ENCODE measurements at places on chromosomes 6 and 20.
A peak's percentile ranks its signal among the peaks of the same experiment; 100 is the strongest.

GRCh38 chr6:41191569-41191968 lies 9.4 kb downstream of the TREML2 start:
- DNase-seq, result peak; percentile 41

DNA sequence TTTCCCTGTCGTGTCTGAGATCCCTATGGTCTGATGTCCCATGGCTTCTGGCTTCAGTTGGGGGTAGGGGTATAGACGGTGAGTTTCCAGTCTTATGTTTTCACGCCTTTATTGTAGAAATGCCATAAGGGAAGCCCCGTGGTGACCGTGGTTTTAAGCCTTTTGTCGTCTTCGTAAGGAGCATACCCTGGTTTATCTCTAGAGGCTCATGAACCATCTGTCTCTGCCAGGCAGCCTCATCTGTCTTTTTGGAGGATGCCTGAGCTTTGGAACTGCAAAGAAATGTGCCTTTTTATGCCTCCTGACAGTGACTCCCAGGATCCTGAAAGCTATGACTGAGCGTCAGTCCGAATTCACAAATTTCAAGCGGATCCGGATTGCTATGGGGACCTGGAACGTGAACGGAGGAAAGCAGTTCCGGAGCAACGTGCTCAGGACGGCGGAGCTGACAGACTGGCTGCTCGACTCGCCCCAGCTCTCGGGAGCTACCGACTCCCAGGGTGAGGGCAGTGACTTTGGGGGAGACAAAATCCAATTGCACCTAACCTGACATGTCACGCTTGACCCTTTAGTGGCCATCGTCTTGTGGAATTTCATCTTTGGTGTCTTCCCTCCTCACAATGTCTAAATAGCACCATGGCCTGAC lies 84.6 kb downstream of the SYNJ2 start:
- no peak for DNase-seq

DNA sequence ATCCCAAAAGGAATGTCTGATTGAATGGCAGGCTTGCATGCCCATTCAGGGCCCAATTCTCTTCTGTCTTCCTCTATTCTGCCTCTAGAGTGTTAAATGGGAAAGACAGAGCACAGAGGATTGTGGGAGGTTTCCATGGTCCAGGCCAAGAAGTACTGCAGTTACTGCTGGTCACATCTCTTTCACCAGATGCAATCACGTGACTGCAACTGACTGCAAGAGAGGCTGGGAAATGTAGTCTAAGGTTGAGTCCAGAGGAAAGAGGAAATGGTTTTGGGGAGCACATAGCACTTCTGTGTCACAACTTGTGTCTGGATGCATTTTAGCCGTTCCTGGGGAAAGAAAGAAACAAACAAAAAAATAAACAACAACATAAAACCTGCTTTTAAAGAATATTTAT lies 336.4 kb upstream of the BTBD3 start:
- no peak for DNase-seq

DNA sequence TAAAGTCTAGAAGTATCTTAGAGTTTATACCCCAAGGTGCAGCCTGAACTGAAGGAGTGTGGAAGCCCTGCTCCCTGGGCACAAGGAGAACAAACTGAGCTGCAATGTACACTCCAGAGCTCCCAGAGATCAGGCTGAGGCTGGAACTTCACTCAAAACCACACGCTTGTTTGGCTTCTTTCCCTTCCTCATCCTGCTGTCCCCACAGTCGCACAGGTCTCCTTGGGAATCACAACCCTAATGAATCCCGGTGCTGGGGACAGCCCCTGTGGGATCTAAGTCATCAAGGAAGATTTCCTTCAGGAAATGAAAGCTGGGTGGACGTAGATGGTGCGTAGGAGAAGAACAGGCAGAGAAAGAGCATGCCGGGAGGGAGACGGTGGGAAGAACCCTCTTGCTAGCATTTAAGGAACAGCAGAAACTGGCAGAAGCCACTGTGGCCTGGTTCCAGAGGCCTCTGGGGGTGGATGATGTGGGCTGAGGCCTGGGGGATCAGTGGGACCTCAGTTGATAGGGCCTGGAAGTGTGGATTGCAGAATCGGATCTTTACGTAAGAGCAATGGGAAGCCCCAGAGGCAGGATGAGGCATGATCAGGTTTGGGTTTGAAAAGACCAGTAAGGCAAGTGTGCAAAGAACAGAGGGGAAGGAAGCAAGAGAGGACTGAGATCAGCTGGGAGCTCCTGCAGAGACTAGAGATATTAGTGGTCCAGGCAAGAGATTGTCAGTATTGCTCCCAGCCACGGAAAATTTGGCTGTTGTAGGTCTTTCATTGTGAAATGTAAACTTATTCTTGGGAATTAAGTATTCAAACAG lies 21.4 kb downstream of the CYP24A1 start:
- no peak for DNase-seq

- DNase-seq, result no peak
Measured at GRCh38 chr6:6368684-6369052, 48.2 kb upstream of the F13A1 start.

GRCh38 chr6:107064579-107065065 lies 36.6 kb downstream of the MTRES1 start:
- DNase-seq, result no peak

- no peak for DNase-seq
Measured at GRCh38 chr20:22908944-22909343, 126.2 kb upstream of the SSTR4 start.

- DNase-seq, result no peak
Measured at GRCh38 chr20:48202334-48203113, 417.2 kb upstream of the SULF2 start.

DNA sequence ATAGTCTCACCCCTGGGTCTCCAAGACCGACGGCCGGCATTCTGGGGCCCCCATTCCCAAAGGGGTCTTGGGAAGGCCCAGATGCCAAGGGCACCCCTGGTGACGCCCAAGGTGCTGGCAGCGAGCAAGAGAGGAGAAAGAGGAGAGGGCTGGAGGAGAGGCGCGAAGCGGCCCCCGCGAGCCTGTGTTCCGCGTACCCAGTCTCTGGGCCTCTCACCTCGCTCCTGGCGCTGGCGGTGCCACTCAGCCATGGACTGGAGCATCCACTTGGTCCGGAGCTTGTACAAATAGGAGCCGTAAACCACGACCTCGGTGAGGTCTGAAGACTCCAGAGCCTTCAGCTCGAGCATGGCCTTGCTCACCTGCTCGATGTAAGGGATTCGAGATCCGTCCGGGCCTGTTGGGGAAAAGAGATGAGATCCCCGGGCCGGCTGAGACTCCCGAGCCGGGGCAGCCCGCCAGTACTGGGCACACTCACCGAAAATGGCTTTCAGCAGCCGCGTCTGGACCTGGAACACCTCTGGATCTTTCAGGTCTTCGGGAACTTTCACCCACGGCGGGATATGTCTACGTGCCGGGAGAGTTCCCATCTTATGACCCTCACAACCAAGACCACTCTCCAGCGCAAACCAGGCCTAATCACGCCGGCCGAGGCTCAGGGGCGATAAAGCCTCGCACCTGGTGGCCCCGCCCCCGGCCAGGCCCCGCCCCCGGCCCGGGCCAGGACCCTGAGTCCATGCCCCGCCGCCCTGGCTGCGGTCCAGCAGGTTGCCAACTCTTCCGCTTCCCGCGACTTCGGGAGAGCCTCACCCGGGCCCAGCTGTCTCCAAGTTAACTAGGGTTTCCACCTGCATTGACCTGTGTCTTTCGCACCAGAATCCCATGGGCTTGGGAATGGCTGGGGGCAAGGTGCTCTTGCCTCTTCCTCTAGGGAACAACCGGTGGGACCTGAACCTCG lies at the start of gene DPPA5:
Gene DPPA5, minus strand, starts transcription at position 641 of the 958 bp plus-strand sequence. Its CDS starts 51 bp downstream, at position 590.
- DNase-seq, result no peak

GRCh38 chr20:19104186-19104585 lies 108.3 kb upstream of the SLC24A3 start:
- no peak for DNase-seq

- no peak for DNase-seq
Measured at GRCh38 chr20:32296819-32297420, 19.5 kb downstream of the KIF3B start.

GRCh38 chr6:99810295-99810694 lies 183.7 kb downstream of the MCHR2 start:
- no peak for DNase-seq

DNA sequence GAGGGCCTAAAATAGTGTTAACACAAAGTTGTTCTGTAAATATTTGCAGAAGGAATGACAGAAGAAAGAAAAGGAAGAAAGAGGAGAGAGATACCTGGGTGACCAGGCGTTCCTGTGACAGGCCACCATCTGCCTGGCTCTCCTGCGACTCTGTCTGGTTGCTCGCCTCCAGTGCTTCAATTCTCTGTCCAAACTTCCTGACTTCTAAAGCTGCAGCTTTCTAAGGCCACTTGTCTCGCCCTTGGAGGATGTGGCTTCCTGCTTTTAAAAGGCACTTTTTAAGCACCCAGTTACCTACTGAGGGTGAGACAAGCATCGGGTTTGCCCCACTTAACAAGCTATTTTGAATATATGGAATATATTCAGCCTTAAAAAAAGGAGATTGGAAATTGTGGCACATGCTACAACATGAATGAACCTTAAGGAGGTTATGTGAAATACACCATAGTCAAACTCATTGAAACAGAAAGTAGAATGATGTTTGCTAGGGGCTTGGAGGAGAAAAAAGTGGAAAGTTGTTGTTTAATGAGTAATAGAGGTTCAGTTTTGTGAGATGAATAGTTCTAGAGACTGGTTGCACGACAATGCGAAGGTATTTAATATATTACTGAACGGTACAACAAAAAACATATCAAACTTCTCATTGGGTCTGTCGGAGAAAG lies 32.8 kb downstream of the VIP start:
- no peak for DNase-seq

GRCh38 chr20:35908007-35908406 lies 46.3 kb downstream of the SCAND1 start:
- no peak for DNase-seq

DNA sequence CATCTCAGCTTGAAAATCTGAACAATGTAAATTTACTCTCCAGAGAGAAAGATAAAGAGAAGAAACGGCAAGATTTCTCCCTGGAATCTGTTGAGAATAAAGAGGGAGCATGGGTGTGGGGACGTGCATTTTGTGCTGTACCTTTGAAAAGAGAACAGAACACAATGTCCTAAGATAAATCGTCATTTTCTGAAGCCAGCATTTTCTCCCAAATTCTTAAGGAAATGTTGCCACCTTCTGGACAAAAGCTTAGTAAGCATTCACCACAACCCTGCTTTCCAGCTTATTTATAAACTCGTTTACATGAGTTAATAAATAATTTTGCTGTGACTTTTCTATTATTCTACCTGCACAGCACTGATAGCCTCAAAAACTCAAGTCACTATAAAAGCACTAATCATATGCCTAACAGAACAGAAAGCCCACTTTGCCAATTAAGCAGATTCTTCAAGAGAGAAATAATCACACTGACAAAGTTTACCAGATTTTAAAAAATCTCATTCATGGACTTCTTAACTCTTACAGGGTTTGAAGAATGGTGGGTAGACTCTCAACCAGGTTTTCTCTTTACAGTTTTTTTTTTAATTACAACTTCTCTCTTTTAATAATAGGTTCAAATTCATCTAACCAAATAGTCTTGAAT lies 155.8 kb downstream of the MBOAT1 start:
- no peak for DNase-seq

- no peak for DNase-seq
Measured at GRCh38 chr6:81969814-81970213, 217.3 kb upstream of the TENT5A start.

DNA sequence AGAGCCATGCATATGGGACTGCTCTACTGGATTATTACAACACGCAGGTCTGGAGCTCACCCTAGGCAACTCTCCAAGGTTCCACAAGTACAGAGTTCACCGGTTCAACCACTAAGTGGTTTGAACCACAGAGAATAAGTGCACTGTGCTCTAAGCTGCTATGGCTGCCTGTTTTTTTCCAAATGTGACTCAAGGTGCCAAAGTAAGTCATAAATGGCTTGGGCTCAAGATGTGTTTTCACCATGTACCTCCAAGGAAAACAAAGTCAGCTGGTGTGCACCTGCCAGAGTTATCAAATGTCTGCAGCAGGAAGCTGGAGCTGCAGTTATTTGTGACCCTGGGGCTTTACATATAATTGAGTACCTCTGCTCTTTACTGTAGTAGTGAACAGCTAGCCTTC lies 76.7 kb downstream of the PREP start:
- no peak for DNase-seq

GRCh38 chr20:53738039-53738944 lies 144.7 kb upstream of the ZNF217 start:
- no peak for DNase-seq

GRCh38 chr20:53084408-53084997 lies 112.3 kb downstream of the TSHZ2 start:
- DNase-seq, result no peak

GRCh38 chr20:20549704-20550103 lies 162.7 kb downstream of the RALGAPA2 start:
- no peak for DNase-seq

DNA sequence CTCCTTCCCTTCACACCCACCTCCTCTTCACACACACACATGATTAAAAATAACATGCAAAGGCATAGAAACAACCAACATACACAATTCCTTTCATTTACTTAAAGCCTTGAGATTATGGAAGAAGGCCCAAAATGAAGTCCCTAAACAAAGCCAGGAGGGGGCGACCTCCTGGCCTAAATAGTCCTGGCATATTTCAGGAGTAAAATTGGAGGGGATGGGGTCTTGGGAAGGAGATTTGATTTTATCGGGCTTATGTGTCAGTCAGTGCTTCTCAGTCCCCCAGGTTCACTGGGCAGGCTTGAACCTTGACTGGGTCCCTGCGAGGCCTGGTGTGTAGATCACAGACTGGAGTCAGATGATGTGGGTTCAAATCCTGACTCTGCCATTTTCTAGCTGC lies 266.4 kb downstream of the SAMD5 start:
- DNase-seq, result no peak

DNA sequence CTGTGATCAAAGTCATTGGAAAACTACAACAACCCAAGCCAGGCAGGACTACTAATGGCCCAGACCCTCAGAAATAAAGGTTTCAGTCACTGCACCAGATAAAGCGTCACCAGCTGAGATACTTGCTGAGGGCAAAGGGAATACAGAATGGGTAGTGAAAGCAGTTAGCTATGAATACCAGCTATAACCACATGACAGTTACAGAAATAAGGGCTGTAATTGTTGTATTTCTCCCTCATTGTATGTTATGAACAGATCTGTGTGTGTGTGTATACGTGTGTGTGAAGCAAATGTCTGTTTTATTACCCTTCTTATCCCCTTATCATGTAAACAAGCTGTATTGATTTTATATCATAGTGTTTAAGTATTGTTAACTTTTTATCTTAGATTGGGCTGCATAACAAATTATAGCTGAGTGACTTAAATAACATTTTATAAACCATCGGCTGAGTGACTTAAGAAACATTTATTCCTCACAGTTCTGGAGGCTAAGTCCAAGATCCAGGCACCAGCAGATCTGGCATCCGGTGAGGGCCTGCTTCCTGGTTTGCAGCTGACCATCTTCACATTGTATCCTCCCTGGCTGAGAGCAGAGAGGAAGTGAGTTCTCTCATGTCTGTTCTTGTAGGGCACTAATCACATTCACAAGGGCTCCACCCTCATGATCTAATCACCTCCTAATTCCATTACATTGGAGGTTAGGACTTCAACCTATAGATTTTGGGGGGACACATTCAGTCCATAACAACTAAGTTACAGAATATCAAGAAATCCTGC lies 46.0 kb upstream of the VSX1 start:
- no peak for DNase-seq

Data from activated CD8-positive, alpha-beta memory T cell treated with anti-CD3 and anti-CD28 coated beads, Interleukin-2, amount 50 U/mL, for 4 hours (primary cell).